ENCODE measurements at places on chromosomes 12 and 14. TPM values are rescaled to one million over a fixed set of nuclear protein-coding genes. Genes with fewer than 3 reads are reported as not detected.

TNFAIP2 gene
- total RNA-seq: 27.9 TPM

ENDOU gene
- total RNA-seq: not detected

NUP37 gene
- total RNA-seq: 5.4 TPM

ACADS gene
- 198 TPM for total RNA-seq

CFAP54 gene
- 0.13 TPM for total RNA-seq

ZC3H10 gene
- 4.6 TPM for total RNA-seq

RNASE3 gene
- not detected for total RNA-seq

CDKN3 gene
- 0.58 TPM for total RNA-seq

SCNN1A gene
- 6.8 TPM for total RNA-seq

GRIP1 gene
- total RNA-seq: 0.13 TPM

GALNT8 gene
- not detected for total RNA-seq

Measured in left lobe of liver (tissue), 2 donors.